ENCODE measurements at places on chromosomes 7 and 10. TPM values are rescaled to one million over a fixed set of nuclear protein-coding genes. Genes with fewer than 3 reads are reported as not detected.

GNG11 gene
- 15.2 TPM for polyA plus RNA-seq

ZNF438 gene
- polyA plus RNA-seq = 21.3 TPM

PRSS37 gene
- not detected for polyA plus RNA-seq

KLF14 gene
- polyA plus RNA-seq = 1.3 TPM

CYP3A7 gene
- polyA plus RNA-seq = not detected

FXYD4 gene
- 0.74 TPM for polyA plus RNA-seq

SHTN1 gene
- 0.17 TPM for polyA plus RNA-seq

LOXL4 gene
- polyA plus RNA-seq = 7.4 TPM

CTTNBP2 gene
- 0.26 TPM for polyA plus RNA-seq

DDC gene
- polyA plus RNA-seq = 0.44 TPM

SFTPD gene
- polyA plus RNA-seq = 0.03 TPM

TMEM140 gene
- 25.4 TPM for polyA plus RNA-seq

STEAP1 gene
- 1.5 TPM for polyA plus RNA-seq

CALHM1 gene
- polyA plus RNA-seq = not detected

SUN3 gene
- 0.01 TPM for polyA plus RNA-seq

CFAP70 gene
- 0.08 TPM for polyA plus RNA-seq

CELF2 gene
- 9.8 TPM for polyA plus RNA-seq

ATRNL1 gene
- polyA plus RNA-seq = 1.4 TPM

AFAP1L2 gene
- polyA plus RNA-seq = 0.75 TPM

OPN1SW gene
- 0.10 TPM for polyA plus RNA-seq

MYPN gene
- 117 TPM for polyA plus RNA-seq

GNAT3 gene
- not detected for polyA plus RNA-seq

CDK14 gene
- polyA plus RNA-seq = 1.8 TPM

ITPRID1 gene
- polyA plus RNA-seq = not detected

CALN1 gene
- polyA plus RNA-seq = 0.01 TPM

PLPP4 gene
- not detected for polyA plus RNA-seq

CASP2 gene
- polyA plus RNA-seq = 4.3 TPM

URGCP gene
- polyA plus RNA-seq = 31.8 TPM

CYP3A5 gene
- polyA plus RNA-seq = 0.13 TPM

ARL4A gene
- 6.6 TPM for polyA plus RNA-seq

CDC14C gene
- polyA plus RNA-seq = not detected

PRLHR gene
- 0.01 TPM for polyA plus RNA-seq

NKX1-2 gene
- polyA plus RNA-seq = not detected

LAMB1 gene
- 17.0 TPM for polyA plus RNA-seq

UBTD1 gene
- 43.6 TPM for polyA plus RNA-seq

NOS3 gene
- polyA plus RNA-seq = 5.7 TPM

CCDC172 gene
- polyA plus RNA-seq = not detected

SAMD9L gene
- 0.76 TPM for polyA plus RNA-seq

XRCC2 gene
- 0.01 TPM for polyA plus RNA-seq

EBLN1 gene
- not detected for polyA plus RNA-seq

CYCS gene
- polyA plus RNA-seq = 331 TPM

VWDE gene
- not detected for polyA plus RNA-seq

Measured in psoas muscle (tissue), 8 donors.